ENCODE measurements at places on chromosomes 2 and 18.

GRCh38 chr2:119490653-119491195, 33.6 kb downstream of the SCTR start:
- DNase-seq = no peak

DNA sequence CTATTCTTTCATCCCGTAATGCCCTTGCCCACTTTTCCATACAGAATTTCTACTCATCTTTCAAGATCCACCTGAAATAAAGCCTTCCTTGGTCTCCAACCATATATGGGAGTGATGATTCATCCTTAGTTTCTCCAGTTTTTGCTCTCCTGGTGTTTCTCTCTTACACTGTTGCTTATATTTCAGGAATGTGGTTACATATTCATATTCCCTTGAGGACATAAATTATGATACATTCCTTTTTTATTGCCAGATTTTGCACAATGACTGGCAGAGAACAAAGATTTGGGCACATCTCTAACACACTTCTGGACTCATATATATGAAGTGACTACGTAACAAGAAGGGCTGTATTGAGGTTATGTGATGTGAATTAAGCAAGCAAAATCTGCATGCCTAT, 1573.4 kb upstream of the NXPH2 start:
- DNase-seq = no peak

DNA sequence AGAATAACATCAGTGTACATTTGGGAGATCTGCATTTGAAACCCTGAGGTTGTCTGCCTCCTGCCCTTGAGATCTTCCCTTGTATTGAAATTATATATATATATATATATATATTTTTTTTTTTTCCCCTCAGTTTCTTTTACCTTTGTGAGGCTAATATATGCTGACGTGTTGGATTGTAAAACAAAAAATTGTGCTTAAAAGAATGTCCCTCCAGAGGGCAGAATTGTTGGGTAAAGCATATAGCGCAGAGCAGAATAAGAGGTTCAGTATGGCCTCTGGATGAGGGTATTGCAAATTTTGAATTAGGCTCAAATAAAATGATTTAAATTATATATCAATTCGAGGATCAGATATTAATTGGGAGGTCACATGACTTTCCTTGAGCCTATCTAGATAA, 12.4 kb downstream of the NABP1 start:
- peak; percentile 16 for DNase-seq

- peak; percentile 44 for DNase-seq
These were observed 278.4 kb downstream of the TMX3 start for GRCh38 chr18:68436485-68436884.

DNA sequence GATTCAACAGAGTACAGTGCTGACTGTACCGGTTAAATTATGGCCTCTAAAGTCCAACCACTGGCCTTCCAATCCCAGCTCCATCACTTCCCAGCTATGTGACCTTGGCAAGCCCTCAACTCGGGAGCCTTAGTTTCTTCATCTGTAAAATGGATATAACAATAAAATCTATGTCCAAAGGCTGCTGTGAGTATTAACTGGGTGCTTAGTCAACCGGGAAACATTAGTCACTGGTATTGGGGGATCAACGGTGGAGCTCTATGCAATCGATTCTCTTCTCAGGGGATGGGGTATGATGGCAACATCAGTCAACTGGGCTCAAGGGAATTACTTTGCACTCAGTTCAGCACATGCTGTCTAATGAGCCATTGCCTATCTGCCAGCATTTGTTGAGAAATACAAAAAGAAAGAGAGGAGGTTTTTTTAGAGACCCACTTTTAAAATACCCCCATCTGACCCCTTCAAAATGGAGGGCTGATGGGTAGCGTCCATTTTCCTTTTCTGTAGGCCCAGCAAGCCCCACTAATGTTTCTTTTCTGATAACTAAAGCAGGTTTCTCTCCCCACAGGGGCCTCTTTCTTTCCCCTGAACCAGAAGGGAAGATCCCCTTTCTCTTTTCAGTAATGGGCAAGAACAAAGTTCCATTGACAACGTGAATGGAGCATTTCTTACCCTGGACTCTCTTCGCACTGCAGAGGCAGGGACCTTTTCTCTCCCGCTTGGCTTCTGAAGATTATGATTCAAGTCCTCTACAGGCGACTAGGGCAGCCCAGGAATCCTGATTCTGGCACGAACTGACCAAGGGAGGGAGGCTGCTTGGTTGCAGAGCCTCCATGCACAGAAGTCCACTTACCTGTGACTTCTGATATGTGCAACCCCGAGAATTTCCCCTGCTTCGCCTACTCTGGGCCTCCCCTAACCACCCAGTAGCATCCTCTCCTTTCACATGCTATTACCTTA, 8.7 kb upstream of the AGFG1 start:
- no peak for DNase-seq

DNA sequence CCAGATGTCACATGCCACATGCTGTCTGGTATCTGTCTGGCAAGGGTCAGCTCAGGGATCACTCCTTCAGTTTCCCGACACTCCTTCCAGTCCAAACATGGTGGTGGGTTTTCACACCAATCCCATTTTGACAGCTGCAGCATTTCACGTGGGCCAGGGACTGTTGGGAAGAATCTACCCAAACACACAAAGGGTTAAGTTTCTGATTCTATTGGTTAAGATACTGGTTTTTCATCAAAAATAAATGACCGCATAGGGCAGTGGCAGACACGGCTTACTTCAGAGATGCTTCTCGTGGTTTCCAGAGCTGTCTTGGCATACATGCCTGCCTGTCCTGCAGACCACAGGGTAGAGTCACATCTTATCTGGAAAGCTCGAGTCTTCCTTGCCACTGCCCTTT, 79.7 kb downstream of the PSMG2 start:
- no peak for DNase-seq

DNA sequence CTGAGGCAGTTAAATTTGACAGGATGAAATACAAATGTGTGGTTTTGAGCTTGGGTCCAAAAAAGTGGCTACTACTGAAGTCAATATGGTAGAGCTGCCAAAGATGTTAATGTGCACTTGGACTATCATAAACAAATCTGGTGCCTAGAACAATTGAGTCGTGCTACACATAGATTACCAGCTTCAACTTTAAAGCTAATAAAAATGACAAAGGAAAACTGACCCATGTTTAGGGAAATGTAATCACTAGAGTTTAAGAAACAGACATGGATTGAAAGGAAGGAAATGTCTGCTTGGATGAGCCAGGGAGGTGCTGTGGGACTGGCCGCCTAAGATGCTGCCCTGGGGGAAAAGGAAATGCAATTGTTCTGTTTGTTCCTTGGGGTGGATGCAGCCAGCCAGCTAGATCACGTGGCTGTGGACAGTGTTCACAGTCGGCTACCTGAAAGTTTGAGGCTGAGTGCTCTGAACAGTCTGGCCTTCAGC, 36.6 kb downstream of the CYB5A start:
- DNase-seq = no peak

- DNase-seq = no peak
These were observed 74.3 kb downstream of the TFCP2L1 start for GRCh38 chr2:121210691-121211090.

- no peak for DNase-seq
These were observed 162.6 kb downstream of the MYCN start for GRCh38 chr2:16102976-16103380.

DNA sequence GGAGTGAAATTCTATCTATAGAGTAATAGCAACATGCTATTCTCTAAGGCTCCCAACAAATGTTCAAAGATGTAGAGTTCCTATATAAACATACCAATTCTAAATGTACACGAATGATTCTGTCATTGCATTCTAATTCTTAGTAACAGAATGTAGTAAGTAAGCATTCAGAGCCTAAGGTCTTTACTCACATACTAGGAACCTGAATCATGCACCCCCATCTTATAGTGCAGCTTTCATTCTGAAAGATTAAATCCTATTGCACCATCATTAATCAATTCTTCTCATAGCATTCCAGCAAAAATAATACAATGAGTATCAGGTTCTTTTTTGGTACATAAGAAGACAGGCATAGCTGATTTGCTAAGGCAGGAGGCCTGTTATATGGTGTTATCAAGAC, 230.0 kb downstream of the NCKAP5 start:
- no peak for DNase-seq

DNA sequence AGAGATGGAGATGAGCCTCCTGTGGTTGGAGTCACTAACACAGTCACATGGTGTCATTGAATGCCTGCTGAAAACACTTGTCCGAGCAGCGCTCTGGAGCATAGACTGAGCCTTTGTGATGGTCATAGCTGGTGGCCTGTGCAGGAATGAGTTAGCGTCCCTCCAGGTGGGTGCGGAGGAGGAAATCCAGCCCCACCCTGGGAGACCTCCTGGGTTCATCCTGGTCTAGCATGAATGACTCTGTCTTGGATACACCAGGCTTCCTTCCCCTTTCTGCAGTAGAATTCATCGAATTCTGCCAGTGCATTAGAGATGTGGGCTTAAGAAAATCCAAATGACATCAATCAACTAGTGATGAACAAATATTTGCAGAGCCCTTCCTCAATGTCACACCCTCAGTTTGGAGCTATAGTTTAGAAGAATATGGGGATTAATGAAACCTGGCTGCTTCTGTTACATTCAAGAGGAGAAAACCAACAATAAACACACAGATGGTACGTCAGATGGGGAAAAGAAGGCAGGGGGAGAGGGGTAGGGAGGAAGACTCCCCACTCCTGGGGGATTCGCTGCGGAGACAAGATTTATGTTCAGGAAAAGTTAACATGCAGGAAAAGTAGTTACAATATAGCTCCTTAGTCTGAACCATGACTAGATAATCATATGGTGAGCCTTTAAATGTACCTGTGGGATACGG, 136.7 kb downstream of the DDX1 start:
- DNase-seq = no peak

GRCh38 chr2:28052691-28053090, 162.2 kb downstream of the BABAM2 start:
- DNase-seq = no peak

Measured in suppressor macrophage treated with lipopolysaccharide for 1 hour (primary cell).